ENCODE measurements at places on chromosomes 1 and 21.

DNA sequence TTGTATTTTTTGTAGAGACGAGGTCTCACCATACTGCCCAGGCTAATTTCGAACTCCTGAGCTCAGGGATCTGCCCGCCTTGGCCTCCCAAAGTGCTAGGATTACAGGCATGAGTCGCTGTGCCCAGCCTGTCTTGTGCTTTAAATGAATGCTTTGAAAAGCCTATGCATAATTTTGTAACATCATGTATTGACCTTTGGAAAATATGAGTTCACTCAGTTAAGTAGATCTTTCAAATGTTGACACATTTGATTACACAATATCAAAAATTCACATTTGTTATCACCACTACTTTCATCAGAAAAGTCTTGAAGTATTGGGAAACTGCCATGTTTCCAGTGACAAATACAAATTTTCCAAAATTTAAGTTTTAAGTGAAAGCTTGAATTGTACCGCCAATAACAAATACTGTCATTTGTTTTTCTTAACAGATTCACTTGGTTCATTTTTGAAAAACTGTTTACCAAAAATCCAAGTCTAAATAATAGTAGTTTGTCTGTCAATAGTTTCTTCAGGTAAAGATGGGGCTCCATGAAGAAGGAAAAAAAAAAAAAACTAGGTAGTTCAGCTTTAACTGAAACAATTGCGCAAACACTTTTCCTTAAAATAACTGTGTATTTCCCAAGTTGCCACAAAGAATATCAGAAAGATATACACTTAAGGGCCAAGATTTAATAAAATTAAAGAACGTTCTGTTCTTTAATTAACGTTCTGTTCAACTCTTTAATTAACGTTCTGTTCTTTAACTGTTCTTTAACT lies 233.2 kb upstream of the NR5A2 start:
- no peak for DNase-seq

GRCh38 chr1:230291731-230292620 lies 134.2 kb downstream of the PGBD5 start:
- no peak for DNase-seq

DNA sequence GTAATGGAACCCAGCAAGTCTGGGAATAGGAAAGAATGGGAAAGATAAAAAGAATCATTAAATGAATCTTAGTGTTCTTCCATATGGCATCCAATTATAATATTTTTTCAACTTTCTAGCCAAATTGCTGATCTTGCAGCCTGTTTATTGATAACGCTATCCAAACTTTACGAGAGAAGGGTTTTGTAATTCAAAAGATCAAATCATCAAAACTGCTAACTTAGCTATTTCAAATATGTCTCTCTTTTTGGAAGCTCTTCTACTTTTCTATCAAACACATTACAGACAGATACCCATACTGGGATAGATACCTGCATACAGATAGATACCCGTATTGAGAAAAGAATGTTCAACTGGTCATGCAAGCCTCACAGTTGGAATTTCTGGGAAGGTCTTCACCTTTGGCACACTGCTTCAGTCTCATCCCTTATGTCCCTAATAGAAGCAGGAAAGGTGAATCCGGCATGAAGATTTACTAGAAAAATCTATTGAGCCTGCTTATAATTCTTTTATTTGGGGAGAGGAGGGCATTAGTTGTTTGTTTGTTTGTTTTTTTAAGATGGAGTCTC lies 75.0 kb upstream of the EXO1 start:
- DNase-seq, result no peak

GRCh38 chr1:155075535-155075934 lies 3.1 kb upstream of the EFNA3 start:
- DNase-seq, result no peak

- DNase-seq, result no peak
Measured at GRCh38 chr1:31238612-31238985, 1.1 kb downstream of the NKAIN1 start.

- DNase-seq, result no peak
Measured at GRCh38 chr1:220772846-220773245, 13.9 kb upstream of the MTARC1 start.

Data from tongue (tissue), 3 donors.